Cardiac septum (tissue), 1 donor: ENCODE measurements at places on chromosomes 11 and 22.

- no peak for DNase-seq
Measured at GRCh38 chr22:28146401-28147314, 227.6 kb upstream of the PITPNB start.

DNA sequence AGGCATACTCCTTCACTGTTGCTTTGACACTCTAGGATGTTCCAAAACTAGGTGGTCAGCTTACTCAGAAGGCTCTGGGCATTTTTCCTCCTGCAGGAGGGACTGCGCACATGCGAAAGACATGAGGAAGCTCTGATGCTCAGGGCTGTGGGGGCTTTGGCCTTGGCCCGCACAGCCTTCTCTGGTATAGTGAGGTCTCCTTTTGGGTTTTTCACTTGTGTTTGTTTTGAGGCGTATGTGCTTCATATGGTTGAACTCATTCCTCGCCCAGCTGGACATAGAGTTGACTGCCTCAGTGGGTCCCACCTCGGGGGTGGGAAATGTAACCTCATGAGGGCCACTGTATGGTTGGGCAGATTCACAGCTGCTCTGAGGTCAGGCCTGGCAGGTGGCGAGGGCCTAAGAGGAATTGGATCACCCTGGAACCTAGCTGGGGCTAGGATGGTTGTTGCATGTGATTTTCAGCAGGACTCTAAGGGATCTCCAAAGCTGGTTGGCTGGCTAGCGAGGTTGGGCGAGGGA lies 63.7 kb downstream of the PTPRJ start:
- no peak for DNase-seq

DNA sequence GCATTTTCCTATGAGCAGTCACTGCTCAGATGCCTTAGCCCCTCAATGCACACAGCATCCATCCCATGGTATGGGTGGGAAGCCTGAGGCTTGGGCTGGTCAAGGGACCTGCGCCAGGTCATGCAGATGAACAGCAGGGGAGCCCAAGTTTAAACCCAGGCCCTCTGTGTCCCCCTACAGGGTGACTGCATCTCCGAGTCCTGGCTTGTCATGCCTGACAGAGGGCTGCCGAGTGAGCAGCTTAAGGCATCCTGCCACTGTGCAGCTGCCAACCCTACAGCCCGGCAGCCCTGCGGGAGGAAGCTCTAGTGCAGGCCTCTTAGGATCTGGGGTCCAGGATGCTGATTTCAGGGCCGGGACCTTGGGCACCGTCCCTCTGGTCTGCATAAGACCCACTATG lies 10.0 kb downstream of the IL2RB start:
- DNase-seq, result no peak

DNA sequence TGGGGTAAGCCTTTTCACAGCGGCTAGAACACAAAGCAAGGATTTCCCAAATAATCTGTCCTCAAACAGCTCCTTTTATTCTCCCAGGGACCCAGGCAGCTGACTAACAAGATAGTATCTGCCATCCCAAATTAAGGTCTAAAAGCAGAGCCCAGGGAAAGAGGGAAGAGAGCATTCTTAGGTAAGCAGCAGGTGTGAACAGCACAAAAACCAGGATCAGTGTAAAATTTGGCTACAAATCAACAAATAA lies 79.9 kb downstream of the RBMXL2 start:
- no peak for DNase-seq

DNA sequence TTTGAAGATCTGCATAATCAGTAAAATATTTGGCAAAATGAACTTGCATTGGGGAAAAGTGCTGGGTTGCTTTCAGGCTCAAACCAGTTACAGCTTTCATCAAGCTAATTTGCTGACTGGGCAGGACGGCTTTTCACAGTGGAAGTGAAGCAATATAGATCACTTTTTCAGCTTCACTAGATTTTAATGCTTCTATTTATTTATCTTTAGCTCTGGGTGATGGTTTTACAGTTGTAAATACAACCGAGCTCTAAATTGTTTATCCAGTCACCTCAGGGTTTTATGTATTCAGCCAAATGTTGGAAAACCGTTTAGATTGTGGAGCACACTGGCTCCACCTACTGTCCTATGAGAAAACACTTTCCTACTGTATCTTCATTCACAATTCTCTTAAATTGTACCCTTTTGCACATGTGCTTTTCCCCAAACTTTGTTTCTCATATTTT lies 58.2 kb downstream of the ACER3 start:
- no peak for DNase-seq
